ENCODE measurements at places on chromosomes 7 and 10.

- no peak for DNase-seq
Measured at GRCh38 chr10:123995082-123995460, 98.3 kb downstream of the CHST15 start.

GRCh38 chr10:16779384-16779915 is 37.8 kb downstream of the RSU1 start:
- DNase-seq = no peak

GRCh38 chr10:118955531-118955930 is 74.0 kb upstream of the NANOS1 start:
- DNase-seq = no peak

DNA sequence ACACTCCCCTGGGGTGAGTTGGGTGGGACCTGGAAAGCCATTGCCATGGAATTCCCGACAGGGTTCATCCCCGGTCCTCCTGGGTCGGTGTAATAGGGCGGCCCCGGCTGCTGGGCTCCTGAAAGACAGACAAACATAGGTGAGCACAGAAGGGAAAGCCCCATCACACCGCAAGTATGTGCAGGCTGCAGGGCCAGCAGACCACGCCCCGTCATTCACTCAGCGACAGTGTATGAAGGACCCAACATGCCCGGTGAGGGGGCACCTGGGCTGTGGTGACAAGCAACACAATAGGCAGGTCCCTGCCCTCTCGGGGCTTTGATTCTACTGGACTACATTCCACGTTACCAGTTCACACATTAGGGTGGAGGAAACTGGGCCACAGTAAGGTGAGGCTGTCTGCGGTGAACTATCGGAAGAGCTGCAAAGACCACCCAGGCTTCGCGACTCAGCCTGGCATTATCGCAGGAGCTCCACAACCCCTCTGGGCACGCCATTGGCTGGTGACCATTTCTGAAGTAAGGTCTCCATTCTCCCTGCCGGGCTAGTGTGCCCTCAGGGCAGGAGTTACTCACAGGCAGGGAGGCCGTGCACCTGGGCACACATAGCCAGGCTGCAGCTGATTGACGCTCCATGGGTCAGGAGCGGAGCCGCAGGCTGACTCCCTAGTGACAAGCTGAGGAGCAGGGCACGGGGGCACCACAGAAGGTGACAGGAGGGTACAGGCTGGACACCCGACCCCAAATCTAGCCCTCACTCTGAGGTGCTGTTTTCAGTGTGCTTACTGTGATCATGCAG is 99.2 kb downstream of the VOPP1 start:
- no peak for DNase-seq

DNA sequence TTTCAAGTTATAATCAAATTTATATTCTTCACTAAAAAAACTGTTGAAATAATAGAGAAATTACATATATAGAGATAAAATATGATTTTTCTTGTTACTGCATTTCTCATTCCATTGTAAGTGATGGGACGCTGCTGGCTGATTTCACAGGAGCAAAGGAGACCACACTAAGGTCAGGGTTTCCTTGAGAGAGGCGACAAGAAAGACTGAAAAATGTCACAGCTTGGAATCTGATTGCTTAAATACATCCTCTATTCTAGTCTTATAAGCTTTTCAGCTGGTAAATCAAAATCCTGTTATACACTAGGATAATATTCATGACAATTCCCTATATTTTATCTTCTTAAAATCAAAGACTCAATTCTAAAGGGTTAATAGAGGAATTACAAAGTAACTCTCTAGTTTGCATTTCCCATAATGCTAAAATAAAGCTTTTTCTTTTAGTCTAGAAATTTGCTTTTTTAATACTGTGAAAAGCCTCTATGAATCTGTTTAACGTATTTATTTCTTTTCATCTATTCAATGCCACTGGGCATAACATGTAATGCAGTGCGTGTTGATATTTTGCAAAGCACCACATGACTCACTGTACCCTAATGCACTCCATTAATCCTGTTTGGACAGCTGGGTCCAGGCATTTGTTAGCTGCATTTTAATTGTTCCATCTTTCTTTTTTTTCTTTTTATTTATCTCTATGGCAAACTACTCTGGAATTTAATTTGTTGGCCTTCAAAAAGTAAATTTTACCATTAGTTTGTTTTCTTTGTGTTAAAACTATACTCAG is 81.7 kb downstream of the RNF32 start:
- DNase-seq = no peak

DNA sequence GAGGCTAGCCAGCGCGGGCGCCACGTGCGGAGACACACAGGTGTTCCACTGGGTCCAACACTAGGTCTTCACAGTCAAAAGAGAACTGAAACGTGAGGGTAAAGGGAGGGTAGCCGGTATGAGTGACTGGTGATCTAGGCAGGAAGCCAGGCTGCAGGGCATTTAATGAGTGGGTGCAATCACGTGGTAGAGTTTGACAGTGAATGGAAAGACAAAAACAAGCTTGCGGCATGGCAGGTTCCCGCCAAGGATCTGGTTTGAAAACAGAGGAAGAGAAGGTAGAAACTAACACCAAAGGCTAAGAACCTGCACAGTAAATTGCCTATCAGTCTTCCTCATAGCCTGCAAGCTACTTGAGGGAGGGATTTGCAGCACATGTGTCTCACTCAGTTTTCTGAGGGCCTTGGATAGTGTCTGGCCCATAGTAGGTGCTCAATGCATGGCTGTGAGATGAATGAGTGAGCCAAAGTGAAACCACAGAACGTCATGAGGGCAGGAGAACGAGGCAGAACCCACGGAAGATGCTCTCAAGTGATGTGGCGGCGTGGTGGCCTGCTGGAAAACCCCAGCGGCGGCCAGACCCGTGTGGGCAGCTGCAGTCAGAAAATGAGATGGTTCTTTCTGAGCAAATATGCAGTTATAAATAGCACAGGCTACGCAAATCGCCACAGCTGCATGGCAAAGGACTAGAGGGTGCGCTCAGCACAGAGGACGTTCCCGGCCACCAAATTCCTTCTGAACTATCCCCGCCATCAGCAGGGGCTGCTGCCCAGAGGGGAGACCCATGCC is 183.6 kb upstream of the NFE2L3 start:
- no peak for DNase-seq

GRCh38 chr7:45579391-45579801 is 5.2 kb downstream of the ADCY1 start:
- no peak for DNase-seq

- no peak for DNase-seq
Measured at GRCh38 chr10:51903675-51904074, 204.3 kb upstream of the CSTF2T start.

DNA sequence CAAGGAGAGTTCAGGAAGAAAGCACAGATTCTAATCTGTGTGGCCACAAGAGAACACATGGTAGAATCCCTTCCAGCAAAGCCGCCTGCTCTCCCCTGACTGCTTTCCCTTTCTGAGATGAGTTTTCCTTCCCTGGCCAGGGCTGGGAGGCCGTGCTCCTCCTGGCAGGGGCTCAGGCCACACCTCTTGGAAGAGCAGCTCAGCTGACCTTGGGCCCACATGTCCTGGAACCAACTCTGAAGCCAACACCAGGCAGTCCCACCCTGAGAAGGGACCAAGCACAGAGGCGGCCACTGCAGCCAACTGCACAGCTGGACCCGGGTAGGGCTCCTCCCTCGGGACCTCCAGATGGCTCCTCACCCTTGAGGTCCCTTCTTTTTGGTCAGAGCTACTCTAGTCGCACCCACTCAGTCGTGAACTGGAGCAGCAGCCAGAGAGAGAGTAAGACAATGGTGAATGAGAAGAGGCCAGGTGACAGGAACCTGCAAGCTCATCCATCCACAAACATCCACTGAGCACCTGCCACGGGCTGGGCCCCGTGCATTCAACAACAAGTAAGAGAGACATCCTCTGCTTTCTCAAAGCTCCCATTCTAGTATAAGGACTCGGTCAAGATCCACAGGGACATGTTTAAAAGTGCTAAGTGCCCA is 40.3 kb downstream of the FAM53B start:
- DNase-seq = peak; percentile 72

DNA sequence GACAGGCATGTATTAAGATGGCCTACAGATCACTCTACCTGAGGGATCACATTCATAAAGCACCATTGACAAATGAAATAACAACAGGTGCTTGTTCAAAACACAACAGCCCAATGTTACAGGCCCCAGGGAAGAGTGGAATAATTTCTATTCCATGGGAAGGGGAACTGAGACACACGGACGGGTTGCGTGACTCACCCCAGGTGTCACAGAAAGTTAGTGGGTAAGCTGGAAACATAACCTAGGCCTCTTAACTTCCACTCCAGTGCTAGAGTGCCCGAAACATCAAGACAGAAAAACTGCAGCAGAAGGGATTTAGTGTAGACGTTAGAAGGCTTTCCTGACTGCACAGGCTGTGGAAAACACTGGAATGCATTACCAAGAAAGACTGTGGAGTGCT is 48.3 kb downstream of the SLC37A3 start:
- no peak for DNase-seq

DNA sequence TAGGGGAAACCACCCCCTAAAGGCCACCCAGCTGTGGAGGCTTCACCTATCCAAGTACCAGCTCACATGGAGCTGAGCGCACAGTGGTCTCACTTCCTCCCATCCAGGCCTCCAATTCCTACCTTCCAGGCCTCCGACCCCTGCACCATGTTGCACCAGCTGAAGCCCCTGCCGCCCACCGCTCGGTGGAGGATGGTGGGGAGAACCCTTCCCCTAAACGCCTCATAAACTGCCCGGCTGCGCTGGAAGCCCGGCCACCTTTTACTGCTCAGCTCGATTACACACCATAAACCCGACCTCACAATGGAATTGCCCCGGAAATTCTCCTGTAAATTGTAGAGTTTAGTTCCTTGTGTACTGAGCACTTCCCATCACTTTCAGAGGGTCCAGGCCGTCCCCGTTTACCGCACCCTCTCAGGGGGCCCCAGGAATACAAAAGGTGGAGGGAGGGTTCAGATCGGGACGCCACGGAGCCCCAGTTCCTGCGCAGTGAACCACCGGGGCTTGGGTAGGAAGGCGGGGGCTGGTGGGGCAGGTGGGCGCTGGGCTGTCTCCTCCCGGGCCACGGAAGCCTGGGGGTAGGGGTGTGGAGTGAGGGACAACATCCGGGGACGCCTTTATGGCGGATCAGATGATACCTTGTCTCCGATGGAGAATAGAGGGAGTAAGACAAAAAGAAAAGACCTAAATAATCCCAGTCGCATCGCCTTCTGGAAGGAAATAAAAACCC is 1.4 kb upstream of the HOXA7 start:
- DNase-seq = no peak

- peak; percentile 4 for DNase-seq
Measured at GRCh38 chr7:148935451-148935850, 51.4 kb upstream of the EZH2 start.

DNA sequence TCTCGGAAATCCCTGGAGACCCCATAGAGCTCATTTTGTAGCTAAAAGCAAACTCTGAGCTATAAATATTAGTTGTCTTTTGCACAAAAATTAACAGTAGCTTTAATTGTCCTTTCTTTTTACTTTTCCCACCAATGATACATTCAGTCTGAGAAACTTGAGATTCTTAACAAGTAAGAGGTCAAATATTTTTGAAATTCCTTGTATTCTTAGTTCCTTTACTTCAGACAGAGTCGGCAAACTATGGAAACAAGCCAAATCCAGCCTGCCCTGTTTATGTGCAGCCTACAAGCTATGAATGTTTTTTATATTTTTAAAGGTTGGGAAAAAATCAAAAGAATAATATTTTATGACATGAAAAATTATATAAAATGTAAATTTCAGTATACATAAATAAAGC is 146.6 kb downstream of the CTNNA3 start:
- no peak for DNase-seq

- DNase-seq = no peak
Measured at GRCh38 chr10:15313047-15313446, 58.0 kb downstream of the FAM171A1 start.

DNA sequence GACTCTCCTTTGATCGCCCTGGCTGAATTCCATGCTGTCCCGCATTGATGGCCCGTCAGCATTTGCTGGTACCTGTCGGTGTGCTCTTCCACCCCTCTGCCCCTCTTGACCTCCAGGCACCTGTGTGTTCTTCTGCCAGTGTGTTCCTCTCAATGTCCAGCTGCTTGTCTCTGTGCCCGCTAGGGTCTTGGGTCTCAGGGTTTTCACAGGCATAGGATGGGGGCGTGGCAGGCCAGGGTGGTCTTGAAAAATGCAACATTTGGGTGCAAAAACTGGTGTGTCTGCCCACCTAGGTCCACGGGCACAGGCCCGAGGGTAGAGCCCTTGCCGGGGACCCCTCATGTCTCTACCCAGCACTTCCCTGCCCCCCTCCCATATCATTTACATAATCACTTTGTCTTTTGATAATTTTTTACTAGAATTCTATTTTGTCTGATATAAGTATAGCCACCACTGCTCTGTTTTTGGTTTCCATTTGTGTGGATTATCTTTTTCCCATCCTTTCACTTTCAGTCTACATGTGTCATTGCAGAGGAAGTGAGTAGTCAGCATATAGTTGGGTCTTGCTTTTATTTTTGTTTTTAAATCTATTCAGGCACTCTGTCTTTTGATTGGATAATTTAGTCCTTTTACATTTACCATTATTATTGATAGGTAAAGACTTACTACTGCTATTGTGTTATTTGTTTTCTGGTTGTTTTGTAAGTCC is 46.6 kb upstream of the ADRA2A start:
- DNase-seq = no peak

- DNase-seq = no peak
Measured at GRCh38 chr7:27134392-27134791, 3.8 kb upstream of the HOXA4 start.
